ENCODE measurements at places on chromosomes 6 and 20.

DNA sequence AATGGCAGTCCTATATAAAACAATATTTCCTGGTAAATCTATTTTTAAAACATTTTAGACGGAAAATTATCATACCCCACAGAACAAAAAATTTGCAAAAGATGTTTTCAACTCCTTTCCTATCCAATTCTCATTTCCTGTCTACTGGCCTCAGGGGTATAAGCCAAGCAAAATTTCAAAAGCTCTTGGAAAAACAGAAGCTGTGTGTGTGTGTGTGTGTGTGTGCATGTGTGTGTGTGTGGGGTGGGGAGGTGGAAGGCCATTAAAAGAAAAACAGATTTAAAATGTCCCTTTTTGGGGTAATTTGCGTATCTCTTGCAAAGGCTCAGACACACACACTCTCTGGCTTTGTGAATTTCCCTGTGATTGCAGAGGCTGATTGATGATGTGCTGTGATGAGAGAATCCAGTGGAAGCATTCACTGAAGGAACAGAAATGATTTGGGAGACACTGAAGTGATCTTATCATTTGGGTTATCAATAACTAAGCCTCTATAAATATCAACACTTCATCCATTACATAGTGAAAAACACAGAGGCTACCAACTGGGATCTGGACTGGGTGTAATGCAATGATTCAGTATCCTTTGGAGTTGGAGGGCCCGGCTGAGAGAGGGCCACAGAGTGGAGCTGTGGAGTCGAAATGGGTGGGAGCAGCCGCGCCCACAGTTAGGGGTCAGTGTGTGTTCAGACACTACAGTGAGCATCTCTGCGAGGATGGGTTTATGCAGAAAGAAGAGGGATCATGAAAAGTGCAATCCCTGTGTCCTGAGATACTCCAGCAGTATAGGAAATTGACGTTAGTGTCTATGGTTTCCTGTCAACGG is 106.8 kb upstream of the PREP start:
- no peak for DNase-seq

DNA sequence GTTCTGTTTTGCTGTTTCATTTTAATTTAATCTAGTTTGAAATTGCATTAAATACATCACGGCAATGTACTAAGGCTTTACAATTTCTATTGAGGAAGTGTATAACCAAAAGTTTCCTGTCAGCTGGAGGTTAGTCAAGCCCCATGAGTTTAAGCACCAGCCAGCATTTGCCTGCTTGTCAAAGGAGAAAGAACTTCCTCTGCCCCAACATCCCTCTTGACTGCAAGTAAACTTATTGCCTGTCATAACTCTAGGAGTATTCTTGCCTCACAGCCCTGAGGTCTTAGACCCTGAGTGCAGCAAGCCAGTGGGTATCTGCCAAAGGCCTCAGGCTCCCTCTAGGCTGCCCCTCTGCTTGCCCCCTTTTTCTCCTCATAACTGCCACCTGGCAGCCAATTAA is 106.7 kb upstream of the INSM1 start:
- DNase-seq, result no peak

DNA sequence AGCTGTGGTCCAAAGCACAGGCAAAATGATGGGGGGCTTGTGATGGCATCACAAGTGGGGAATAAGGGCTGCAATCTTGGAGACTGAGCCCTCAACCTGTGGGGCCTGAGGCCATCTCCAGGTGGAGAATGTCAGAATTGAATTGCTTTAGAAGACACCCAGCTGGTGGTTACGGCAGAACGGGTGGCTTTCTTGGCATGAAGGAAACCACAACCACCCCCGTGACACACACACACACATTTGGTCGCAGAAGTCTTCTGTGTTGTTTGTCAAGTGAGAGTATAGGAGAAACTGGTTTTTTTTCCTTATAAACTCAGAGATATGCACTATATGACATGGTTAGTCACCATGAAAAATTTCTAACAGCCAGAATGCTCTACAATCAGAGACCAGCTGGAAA is 139.5 kb upstream of the CDH4 start:
- no peak for DNase-seq

DNA sequence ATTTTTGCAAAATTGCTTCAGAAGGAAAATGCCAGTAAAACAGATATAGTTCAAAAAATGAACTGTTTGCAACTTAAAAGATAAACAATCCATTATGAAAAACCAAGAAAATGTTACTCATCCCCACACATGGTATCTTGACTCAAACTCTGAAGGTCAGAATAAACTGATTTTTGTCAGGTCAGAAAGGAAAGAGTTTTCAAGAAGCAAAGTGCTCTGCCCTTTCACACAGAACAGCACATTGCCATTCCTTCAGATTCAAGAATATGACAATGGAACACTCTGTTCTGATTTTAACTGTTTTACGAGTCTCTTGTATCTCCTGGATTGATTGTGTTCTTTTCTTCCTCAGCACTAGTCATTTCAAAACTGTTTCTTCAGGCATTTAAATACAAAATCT is 33.8 kb upstream of the NT5E start:
- no peak for DNase-seq

DNA sequence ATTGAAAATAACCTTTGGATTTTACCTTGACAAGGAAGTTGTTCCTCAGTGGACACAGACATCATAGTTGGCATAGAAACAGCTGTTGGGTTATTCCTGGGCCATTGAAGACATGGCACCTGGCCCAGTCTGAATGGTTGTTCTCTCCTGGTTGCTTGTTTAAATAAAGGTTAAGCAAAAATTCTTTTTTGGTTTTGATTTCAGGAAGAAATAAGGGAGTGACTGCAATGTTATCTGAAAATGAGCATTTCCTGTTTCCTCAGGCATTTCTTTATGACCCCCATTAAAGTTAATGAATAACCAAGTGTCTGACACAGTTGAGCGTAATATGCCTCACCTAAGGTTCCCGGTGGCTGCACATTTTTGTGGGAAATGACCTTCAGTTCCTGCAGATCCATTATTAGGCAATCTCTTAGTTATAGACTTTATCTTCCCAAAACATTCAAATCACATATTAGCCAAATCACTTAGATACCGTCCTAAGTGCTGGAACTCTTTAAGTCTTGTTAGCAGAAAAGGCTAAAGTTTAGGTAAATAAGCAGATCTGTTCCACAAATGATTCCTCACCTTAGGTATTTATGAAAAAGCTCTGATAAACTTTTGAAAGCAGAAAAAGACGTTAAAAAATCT is 648.7 kb upstream of the FLRT3 start:
- DNase-seq, result no peak

DNA sequence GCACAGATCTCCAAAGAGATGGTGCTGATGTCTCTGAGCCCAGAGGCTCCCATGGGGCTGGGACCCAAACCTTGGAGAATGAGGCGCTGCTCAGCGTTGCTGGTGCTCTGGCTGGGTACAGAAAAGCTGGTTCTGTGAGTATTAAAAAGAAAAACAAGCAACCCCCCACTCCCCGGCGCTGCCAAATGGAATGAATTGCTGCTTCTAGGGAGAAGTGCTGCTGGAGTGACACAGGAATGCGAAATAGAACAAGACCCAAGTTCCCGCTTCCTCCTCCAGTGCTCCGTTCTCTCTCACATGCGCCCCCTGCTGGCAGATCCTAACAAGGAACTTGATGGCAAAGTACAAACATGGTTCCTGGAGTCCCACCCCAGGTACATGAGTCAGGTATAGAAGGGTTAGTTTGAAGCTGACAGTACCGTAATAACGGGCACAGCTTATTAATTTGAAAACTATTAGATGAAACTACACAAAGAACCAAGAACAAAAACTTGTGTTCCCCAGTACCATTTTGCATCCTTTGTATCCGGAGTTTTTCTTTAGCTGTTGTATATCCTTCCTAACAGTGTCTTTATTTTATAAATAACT is 2.1 kb upstream of the DDX27 start:
- DNase-seq, result peak; percentile 96

- peak; percentile 38 for DNase-seq
These were observed 3.6 kb upstream of the BAK1 start for GRCh38 chr6:33583591-33584155.

- peak; percentile 57 for DNase-seq
These were observed 2.6 kb downstream of the FASTKD5 start for GRCh38 chr20:3156811-3157619.

- DNase-seq, result no peak
These were observed 87.6 kb downstream of the MYLK4 start for GRCh38 chr6:2663123-2663522.

DNA sequence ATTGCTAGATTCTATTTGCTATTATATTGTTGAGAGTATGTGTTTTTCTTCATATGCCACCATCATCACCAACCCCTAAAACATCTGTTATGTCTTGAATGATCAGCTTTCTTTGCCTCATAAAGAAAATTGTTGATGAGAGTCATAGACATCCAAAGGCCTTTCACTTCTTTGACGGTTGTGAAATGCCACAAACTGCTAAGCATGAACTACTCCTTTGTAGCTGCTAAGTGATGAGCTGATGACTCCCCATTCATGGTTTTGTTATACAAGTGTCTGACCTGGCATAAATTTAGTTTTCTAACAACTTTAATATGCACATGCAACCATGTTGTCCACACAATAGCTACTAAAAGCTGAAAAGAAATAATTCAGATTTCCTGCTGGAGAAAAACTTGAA is 684 bp upstream of the MED23 start:
- no peak for DNase-seq

- DNase-seq, result peak; percentile 45
These were observed 2.6 kb downstream of the TRERF1 start for GRCh38 chr6:42448927-42449659.

- DNase-seq, result no peak
These were observed 80.1 kb upstream of the PTPRK start for GRCh38 chr6:128600397-128600951.

DNA sequence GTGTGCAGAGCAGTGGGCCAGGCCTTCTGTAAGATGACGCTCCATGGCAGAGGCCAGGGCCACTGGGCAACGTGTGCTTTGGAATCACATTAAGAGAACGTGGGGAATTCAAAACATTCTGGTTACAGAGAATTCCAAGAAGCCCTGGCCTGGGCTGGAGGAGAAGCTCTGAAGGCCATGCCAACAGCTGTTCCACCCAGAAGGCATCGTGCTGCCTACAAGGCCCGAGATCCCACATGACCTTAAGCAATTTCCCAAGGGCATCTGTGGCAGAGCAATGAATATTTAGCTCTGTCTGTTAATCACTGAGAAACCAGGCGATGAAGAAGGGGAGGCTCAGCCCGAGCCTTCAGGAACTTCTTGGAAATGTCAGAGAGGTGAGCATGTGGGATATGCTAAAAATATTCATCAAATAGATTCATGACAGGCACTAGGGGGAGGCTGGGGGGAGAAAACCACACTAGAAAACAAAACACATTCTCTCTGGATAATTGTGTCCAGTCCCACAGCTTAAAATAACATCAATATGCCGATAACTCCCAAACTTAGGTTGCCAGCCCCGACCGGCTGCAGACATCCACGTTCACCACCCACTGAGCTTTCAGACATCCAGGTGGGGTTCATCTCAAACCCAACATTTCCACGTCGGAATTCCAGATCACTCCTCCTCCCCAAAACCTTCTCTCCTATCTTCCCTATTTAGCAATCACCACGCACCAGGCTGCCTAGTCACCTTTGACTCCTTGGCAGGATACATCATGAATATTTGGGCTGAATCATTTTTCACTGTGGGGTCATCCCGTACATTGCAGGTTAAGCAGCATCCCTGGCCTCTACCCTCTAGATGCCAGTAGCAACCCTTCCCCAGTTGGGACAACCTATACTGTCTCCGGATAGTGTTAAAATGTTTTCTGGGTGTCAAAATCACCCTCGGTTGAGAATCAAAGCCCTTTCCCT is 6.6 kb downstream of the SULF2 start:
- no peak for DNase-seq

GRCh38 chr6:72580281-72580940 is 41.5 kb upstream of the KCNQ5 start:
- DNase-seq, result peak; percentile 61

- no peak for DNase-seq
These were observed 404 bp downstream of the CEP162 start for GRCh38 chr6:84227044-84227433.

DNA sequence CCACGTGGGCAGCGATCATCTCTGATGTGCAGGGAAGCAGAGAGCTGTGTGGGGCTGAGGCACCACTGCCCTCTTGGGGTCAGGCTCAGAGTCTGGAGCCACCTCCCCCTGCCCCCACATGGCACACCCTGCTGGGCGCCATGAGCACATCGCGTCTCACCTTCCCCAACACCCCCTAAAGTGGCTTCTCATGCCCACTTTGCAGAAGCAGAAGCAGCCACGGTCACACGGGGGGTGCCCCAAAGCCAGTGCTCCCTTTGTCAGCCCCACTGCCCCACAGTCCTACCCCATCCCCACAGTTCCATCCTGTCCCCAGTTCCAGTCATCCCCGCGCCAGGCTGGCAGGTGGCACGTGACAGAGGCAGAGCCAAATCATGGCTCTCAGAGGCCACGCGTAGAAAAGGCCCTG is 19.5 kb downstream of the SDCBP2 start:
- DNase-seq, result no peak

DNA sequence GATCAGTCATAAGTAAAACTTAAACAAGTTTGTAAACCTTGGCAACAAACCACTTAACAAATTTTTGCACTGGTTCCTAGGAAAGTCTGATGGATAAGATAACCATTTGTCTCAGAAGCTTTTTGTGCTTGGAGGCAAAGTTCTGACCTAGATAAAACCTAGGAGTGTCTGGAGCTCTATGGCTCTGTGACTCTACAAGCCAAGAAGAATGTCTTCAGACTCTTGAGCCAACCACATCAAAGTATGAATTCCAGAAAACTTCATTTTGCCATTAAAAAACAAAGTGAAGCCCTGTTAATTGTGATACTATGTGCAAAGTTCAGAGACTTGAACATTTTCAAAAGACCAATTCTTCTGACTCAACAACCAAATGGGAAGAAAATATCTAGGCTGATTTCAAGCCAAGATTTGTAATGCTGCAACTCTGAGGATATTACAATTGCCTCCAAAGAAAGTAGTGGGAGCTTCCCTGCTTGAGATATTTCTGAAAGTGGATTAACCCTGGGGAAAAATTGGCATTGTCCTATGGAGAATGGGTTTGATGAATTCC is 158.1 kb upstream of the FOXQ1 start:
- DNase-seq, result no peak

- no peak for DNase-seq
These were observed 9.4 kb upstream of the GATA5 start for GRCh38 chr20:62485062-62485700.

GRCh38 chr6:167761794-167762258 is 64.9 kb upstream of the AFDN start:
- DNase-seq, result no peak

DNA sequence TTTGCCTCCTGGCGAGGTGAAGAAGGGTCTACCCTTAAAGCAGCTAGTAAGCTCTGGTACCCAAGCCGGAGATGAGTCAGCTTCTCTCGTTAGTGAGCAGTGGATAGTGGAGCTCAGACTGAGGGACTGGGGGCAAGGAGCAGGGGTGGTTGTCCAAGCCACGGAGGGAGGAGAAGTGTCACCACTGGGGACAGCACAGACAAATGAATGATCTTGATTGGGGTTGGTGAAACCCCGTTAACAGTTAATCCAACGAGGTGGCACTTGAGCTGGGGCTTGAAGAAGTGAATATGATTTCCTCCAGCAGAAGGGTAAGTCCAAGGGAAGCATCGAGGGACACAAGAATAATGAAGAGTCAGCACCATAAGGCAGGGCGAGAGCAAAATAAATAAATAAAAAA is 43.0 kb downstream of the JARID2 start:
- no peak for DNase-seq

- no peak for DNase-seq
These were observed 64.8 kb downstream of the AIG1 start for GRCh38 chr6:143125455-143125854.

GRCh38 chr20:19974630-19975435 is 42.3 kb upstream of the NAA20 start:
- no peak for DNase-seq
